Ovary (tissue), 10 donors: ENCODE measurements at places on chromosomes 13 and 19. TPM values are rescaled to one million over a fixed set of nuclear protein-coding genes. Genes with fewer than 3 reads are reported as not detected.

DNA sequence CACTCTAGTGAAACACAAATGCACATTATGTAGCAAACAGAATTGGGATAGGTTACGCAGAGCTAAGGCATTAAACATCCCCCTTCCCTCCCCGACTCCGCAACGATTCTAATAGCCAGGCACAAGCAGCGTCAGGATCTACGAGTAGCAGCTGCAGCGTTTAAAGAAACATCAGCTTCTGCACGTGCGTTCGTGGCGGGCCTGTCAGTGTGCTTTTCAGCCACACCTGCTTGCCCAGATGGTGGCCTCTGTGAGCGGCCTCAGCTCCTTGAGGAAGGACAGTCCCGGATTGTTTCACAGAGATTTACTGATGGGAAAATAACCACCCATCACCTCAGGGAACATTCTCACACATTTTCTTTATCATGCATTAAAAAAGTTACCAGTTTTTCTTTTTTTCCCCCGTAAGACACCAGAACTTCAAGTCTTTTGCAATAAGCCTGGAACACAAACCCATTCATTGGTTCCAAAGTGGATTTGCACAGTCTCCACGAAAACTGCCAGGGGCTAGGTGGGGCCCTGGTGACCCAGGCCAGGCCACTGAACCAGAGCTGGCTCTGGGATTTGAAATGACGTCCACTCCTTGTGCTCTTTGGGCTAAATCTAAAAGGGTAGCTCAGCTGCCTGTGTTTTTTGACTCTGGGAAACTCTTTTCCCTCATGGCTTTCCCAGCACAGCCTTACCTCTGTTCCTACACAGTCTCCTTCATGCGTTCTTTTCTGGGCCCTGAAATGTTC is 325.5 kb downstream of the KCNRG start:
- no peaks in the 10 kb centered on the region for H3K27me3 ChIP-seq
- no peak for DNase-seq
- H3K4me1 ChIP-seq = no peaks in the 10 kb centered on the region
- no peak overlapping the region for H3K4me3 ChIP-seq

DNA sequence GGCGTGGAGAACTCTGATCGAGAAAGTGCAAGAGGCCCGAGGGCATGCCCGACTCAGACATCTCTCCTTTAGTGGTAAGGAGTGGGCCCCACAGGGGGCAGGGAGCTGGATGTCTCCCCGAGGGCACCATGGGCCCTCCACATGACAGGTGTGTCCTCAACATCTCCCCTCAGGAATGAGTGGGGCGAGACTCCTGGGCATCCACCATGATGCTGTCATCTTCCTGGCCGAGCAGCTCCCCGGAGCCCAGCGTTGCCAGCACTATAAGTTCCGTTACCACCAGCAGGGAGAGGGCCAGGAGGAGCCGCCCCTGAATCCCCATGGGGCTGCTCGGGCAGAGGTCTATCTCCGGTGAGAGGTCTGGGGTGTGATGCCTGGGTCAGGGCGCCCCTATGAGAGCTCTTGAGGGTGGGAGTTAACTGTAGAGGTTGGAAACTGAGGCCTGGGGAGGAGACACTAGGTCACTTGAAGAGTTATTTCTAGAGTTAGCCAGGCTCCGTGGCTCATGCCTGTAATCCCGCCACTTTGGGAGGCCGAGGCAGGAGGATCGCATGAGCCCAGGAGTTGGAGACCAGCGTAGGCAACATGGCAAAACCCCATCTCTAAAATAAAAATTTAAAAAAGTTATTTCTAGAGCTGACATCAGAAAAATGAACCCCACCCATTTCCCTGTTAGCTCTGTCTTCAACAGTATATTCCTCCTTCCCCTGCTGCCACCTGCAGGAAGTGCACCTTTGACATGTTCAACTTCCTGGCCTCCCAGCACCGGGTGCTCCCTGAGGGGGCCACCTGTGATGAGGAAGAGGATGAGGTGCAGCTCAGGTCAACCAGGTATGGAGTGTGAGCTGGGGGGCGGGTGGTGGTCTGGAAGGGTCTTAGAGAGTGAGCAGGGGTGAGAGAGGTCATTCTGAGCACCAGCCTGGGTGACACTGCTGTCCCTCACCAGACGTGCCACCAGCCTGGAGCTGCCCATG is 5.1 kb downstream of the IGFLR1 start:
- no peak overlapping the region for H3K27ac ChIP-seq
- no peaks in the 10 kb centered on the region for H3K36me3 ChIP-seq
- H3K4me1 ChIP-seq = peaks cover 6% of the 10 kb centered on the region
- H3K27me3 ChIP-seq = no peaks in the 10 kb centered on the region
- peak; percentile 26 for DNase-seq

The KCTD4 gene
- not detected for total RNA-seq

GRCh38 chr13:85261757-85262346 is 537.4 kb downstream of the SLITRK6 start:
- no peak overlapping the region for H3K4me3 ChIP-seq
- H3K36me3 ChIP-seq = no peaks in the 10 kb centered on the region
- no peak for DNase-seq
- no peaks in the 10 kb centered on the region for H3K27me3 ChIP-seq
- no peaks in the 10 kb centered on the region for H3K4me1 ChIP-seq
- no peak overlapping the region for H3K27ac ChIP-seq

DNA sequence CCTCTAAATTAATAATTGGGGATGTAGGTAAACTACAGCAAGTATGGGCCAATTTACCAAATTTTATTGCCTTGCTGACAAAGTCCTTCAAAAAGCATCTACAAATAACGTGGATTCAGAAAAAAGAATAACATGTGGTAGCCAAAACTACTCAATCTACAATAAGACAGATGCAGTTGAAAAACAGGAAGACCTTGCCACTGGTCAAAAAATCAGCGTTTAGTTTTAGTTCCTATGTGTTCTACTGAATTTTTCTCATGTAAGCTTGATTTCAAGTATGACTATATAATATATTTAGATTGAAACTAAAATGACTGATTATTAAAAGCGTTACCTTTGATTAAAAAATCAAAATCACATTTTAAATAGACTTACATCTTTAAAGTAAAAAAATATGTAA is 1317.6 kb downstream of the PCDH9 start:
- no peak for DNase-seq
- H3K4me3 ChIP-seq = no peak overlapping the region
- H3K36me3 ChIP-seq = no peaks in the 10 kb centered on the region

The COX6B2 gene
- total RNA-seq = 0.20 TPM

DNA sequence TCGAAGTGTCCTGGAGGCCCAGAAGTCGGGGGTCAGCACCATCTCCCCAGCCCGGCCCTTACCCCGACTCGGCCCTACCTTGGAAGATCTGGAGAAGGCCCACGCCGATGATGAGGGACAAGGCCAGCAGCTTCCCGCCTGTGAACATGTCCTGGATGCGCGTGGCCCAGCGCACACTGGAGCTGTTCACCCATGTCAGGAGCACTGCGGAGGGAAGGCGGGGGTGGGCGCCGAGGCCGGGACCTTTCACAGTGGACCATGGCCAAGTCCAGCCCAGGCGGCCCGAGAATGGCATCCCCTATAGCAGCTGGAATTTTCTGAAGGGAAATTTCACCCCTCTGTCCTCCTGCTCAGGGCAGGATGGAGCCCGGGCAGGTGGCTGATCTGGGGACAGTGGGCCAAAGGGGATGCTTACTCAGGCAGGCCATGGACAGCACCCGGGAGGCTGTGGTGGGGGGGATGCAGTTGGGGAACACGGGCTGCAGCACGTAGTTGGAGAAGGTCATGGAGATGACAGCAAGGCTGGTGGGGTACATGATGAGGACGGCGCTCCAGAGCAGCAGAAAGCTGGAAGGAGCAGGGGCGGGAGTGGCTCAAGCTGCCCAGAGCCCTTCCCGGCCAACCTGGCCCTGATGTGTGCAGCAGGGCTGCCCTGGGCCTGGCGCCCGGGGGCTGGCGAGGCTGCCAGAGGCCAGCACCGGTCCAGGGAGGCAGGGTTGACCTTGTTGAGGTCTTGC is 13.0 kb downstream of the SLC7A10 start:
- H3K4me1 ChIP-seq = no peaks in the 10 kb centered on the region
- no peaks in the 10 kb centered on the region for H3K27me3 ChIP-seq
- no peaks in the 10 kb centered on the region for H3K36me3 ChIP-seq
- H3K27ac ChIP-seq = no peak overlapping the region
- no peak overlapping the region for H3K4me3 ChIP-seq
